ENCODE measurements at places on chromosomes 12 and 14.

- DNase-seq: no peak
Observed at GRCh38 chr12:89067421-89068187, 284.7 kb downstream of the DUSP6 start.

DNA sequence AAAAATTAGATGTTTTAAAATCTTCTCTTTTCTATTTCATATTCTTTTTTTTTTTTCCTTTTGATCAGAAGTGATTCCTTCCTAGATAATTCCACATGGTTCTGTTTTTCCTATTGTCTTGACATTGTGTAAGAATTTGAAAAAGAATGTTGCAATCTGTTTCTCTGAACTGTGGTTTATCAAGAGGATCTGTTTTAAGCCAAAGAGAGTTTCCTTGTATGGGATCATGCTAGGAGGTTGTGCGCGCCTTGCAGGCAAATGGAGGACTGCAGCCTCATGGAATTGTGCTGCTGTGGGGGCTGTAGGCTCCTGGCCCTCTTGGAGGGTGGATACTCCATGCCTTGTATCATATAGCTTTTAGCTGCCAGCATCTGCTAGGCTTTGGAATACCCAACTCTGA lies 43.3 kb upstream of the MBIP start:
- DNase-seq: no peak

DNA sequence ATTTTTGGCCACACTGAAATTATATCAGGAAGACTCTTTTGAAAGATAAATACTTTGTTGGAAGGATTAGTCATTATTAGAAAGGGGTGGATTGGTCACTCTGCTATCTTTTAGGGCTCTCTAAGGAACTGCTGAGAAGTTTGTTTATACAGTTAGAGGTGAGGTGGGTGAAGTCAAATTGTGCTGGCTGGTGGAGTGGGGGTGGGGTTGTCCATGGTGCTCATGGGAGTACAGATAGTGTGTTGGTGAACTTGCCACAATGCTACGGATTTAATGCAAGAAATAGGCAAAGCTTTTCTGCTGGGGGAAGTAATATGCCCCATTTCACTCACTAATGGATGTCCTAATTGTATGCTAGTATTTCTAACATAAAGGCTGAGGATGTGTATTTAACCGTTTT lies 35.8 kb downstream of the SUSD6 start:
- DNase-seq: no peak

- DNase-seq: no peak
Observed at GRCh38 chr12:34393086-34393820, 371.0 kb downstream of the ALG10 start.

DNA sequence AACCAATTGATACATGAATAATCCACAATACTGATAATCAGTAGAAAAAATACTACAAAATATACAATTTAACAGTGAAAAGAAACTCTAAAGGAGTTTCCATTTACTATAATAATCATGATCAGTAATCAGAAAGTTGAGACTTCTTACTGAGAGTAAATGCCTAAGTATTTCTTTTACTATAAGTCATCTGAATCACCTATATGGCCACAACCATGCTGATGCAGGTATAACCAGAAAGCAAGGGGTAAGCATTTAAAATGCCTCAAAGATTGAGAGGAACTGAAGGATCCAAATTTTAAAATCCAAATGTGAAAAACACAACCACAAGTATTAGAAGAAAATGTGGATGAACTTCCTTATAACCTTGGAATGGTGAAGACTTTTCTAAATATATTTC lies 23.4 kb downstream of the CDK17 start:
- DNase-seq: no peak

GRCh38 chr14:51185180-51185579 lies 54.9 kb upstream of the TMX1 start:
- DNase-seq: no peak

GRCh38 chr14:60867503-60868172 lies 113.2 kb downstream of the TRMT5 start:
- no peak for DNase-seq

GRCh38 chr14:20671597-20672283 lies 12.6 kb upstream of the RNASE4 start:
- no peak for DNase-seq

Measured in anterior cingulate cortex (tissue), 58 donors.